ENCODE measurements at places on chromosomes 6 and 20.

- no peak for DNase-seq
These were observed 485.9 kb upstream of the JAG1 start for GRCh38 chr20:11159728-11160127.

GRCh38 chr6:165906-166305 is 126.4 kb upstream of the DUSP22 start:
- no peak for DNase-seq

- DNase-seq: no peak
These were observed 11.9 kb downstream of the ZNF335 start for GRCh38 chr20:45959956-45960630.

DNA sequence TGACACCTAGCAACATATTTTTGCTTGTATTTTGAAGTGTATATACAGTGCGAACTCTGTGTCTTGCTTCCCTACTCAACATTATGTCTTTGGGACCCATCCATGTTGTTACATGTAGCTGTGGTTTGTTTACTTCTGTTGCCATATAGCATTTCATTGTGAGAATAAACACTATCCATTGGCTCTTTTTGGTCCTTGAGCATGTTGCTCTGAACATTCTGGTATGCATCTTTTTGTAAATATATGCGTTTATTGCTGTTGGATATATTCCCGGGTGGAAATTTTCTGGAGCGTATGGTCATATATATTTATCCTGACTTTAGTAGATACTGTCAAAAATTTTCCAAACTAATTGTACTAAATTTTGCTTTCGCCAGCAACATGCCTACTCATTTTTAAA is 222.5 kb upstream of the SPTLC3 start:
- DNase-seq: no peak

DNA sequence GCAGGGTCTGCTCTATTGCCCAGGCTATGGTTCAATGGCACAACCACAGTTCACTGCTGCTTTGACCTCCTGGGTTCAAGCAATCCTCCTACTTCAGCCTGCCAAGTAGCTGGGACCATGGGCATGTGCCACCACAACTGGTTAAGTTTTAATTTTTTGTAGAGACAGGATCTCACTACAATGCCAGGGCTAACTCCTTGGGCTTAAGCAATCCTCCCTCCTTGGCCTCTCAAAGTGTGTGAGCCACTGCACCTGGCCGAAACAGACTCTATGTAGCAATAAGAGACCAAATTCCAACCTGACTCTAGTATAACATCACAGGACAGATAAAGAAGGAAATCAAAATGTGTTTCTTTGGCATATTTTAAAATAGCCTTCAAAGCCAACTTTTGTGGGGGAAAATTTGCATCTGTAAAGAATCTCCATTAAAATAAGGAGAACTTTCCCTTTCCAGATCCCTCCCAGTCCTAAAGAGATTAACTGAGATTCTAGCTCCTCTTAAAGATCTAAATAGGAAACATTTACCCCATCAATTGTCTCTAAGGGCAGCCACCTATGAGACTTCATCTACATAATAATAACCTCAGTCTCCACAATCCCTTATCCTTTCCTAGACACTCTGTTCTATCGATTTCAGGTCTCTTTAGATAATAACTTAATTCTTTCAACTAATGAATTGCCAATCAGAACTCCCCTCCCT is 94.7 kb upstream of the PLCB4 start:
- DNase-seq: no peak

Measured in memory B cell (primary cell).